ENCODE measurements at places on chromosomes 6 and 20. TPM values are rescaled to one million over a fixed set of nuclear protein-coding genes. Genes with fewer than 3 reads are reported as not detected.

The SNRPB gene
- total RNA-seq = 146 TPM

The GPR63 gene
- total RNA-seq = 0.32 TPM

The RAB22A gene
- total RNA-seq = 15.1 TPM

The GLP1R gene
- not detected for total RNA-seq

The SGK1 gene
- 268 TPM for total RNA-seq

The GABRR1 gene
- total RNA-seq = not detected

The KIF25 gene
- total RNA-seq = under 0.01 TPM

The PRPH2 gene
- total RNA-seq = 2.6 TPM

The CD24 gene
- 1.3 TPM for total RNA-seq
